Smooth muscle cell of the brain vasculature (primary cell): ENCODE measurements at places on chromosomes 2 and 18.

DNA sequence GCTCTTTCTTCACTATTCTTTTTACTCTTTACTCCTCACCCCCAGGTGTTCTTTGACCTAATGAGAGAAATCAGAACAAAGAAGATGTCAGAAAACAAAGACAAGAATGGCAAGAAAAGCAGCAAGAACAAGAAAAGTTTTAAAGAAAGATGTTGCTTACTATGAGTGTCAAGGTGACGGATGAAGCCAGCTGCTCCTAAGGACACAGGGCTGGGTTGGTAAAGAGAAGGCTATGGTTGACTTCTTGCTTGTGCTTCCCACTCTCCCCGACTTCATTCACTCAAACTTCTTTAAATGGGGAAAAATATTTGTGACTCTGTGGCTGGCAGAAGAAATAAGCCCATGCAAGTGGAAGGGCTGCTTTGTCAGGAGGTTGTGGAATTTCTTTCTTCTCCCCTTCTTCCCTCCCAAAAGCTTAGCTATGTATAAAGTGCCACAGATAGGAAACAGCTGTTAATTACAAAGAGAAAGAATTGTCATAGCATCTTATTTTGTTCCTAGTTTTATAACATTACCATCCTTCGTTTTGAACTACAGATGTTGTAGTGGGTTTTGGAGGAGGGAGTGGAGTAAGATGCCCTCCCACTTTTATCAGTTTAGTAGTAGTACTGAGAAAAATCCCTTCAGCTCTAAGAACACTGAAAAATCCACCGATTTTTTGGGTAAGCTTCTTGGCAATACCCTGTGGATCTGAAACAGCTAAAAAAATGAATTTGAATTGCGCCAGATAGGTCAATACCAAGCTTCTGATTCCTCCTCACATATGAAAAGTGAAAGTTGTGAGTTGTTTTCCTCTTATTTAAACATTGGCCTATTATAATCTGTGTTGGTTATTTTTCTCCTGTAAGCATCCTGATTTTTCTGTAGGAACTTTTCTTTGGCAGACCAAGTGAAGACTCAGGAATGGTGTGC lies 40.7 kb downstream of the RALB start:
- DNase-seq, result no peak

GRCh38 chr18:31610286-31611205 lies 18.9 kb downstream of the TTR start:
- DNase-seq, result no peak

GRCh38 chr2:47160660-47161059 lies 5.6 kb upstream of the STPG4 start:
- no peak for DNase-seq

- no peak for DNase-seq
These were observed 1534.5 kb downstream of the DPP10 start for GRCh38 chr2:115976916-115977315.

DNA sequence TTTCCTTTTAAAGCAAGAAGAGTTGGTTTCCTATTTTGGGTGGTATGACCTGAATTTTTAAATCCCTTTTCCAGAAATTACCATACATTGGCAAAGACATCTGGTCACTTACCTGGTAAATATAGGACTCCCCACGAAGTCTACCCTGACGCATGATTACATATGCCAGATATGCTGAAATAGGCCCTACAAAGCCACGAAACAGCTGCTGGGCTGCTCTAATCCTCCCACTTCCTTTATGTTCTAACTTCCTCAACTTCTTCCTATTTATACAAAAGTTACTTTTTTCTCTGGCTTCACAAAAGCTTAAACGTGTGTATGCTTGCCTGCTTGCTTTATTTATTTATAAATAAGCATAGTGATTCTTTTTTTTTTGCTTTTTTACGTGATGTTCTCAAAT lies 186.0 kb upstream of the EPHA4 start:
- DNase-seq, result no peak

GRCh38 chr2:1723397-1724042 lies 20.8 kb downstream of the PXDN start:
- no peak for DNase-seq

- DNase-seq, result no peak
These were observed 393 bp downstream of the IL1R1 start for GRCh38 chr2:102142829-102143449.

- DNase-seq, result no peak
These were observed 50.3 kb downstream of the ARL4C start for GRCh38 chr2:234446404-234447076.

DNA sequence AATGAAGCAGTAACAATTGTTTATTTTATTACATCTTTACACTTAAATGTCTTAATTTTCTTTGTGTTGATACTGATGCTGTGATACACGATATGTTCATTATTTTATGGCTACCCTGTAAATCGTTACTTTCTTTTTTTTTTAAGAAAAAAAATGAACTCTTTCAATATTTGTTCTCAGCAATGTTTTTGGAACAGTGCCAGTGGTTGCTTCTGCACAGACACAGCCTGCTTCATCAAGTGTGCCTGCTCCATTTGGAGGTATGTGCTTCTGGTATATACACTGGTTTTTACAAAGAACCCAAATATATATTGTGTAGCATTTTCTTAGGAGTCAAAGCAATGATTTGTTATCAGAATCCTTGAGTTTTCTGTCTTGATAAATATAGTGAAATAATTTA lies 62.2 kb upstream of the SCYGR2 start:
- DNase-seq, result peak; percentile 3

- DNase-seq, result no peak
These were observed 1.8 kb upstream of the RFX8 start for GRCh38 chr2:101476605-101477208.

DNA sequence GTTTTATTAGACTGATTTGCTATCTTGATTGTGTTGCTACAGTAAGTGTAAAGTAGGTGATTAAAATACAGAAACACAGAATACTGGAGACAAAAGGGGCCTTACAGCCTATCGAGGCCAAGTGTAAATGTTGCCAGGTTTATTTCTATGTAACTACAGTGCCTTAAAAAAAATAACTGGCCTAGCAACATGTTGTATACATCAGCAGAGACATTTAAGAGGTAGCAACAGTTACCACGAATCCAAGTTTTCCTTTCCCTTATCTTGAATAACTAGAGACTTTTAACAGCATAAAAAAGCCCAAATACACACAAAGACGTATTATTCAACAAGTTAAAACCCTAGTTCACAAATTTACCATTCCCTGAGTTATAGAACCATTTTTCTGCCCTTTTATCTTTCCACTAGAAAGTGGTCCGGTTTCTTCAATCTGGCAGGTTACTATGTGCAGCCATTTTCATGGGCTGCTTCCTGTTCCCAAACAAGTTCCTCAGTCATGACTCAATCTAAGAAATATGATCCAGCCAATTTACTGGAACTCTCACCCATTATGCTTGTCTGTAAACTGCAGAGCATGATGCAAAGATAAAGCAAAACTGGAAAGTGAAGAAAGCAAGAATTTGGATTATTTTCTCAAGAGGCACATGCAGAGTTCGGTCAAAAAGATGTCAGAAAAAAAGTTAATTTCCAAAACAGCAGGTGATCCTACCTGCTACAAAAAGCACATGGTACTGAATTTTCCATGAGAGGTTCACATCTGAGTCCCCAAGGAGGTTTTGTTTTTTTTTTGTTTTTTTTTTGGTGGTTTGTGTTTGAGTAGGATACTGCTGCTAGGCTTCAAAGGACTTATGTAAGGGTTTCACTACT lies 22.2 kb downstream of the NFE2L2 start:
- peak; percentile 70 for DNase-seq

DNA sequence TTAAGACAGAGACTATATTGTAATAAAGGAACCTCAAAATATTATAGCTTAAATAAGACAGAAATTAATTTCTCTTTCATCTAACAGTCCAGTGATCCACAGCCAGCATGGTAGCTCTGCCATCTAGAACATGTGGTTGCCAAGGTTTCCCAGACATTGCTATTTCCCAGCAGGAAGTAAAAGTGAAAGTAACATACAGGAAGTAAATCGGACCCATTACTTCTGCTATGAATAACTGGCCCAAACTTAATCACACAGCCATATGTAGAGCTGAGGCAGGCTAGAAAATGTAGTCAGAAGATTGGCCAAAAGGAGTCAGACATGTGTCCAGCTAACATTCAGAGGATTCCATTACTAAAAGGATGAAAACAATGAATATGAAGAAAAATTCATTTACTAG lies 71.0 kb downstream of the NOL4 start:
- no peak for DNase-seq

- DNase-seq, result no peak
These were observed 105.9 kb upstream of the SIX2 start for GRCh38 chr2:45115181-45115580.

DNA sequence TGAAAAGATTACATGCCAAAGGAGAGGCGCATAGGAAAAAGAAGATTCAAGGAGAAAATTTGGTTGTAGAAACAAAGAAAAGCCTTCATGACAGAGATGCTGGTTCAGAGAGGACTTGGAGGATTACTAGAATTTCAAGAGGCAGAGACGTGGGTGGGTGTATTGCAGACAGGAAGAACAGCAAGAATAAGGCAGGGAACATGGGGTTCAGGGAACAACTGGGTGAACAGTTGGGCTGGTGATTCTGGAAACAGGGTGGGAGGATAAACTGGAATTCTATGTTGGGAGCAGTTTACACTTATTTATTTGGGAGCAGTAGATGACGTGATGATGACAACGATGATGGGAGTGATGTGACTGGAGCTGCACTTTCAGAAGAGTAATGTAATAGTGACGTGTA lies 18.4 kb upstream of the GMCL1 start:
- no peak for DNase-seq

- no peak for DNase-seq
These were observed 344.9 kb downstream of the TDRD15 start for GRCh38 chr2:21468624-21469023.

DNA sequence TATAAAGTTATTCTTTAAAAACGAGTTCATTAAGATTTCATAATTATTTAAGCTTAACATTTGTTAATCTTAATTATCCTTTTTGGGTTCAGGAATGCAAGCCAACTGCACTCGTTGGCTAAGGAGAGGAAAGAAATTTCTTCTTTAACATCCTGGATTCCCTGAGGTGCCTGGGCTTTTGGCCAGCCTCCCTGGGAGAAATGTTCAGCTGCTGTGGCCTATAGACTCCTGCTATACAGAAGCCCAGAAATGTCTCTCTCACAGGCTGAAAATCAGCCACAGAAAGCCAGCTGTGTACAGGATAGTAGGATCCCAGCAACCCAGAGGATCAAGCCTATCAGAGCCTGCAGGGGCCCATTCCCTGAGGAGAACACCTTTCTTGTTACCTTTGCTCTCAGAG lies 430.3 kb downstream of the XIRP2 start:
- DNase-seq, result peak; percentile 46

- DNase-seq, result no peak
These were observed 155.0 kb upstream of the OTX1 start for GRCh38 chr2:62895632-62896009.

DNA sequence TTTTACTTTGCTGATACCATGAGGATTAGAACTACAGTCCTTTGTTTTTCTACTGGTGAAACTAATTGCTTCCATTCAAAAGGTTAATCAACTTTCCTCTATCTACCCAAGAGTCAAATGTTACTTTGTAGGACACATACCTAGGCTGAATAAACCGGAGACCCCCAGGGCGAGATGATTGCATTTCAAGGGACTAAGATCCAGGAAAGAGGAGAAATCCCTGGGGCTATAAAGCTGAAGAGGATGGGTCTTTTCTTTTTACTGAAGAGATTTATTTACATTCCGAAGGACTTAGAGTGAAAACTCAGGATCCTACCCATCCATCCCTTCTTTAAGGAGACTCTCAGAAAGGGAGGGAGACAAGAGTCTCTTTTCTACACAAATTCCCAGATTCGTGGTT lies 331.9 kb downstream of the CDH19 start:
- DNase-seq, result no peak

DNA sequence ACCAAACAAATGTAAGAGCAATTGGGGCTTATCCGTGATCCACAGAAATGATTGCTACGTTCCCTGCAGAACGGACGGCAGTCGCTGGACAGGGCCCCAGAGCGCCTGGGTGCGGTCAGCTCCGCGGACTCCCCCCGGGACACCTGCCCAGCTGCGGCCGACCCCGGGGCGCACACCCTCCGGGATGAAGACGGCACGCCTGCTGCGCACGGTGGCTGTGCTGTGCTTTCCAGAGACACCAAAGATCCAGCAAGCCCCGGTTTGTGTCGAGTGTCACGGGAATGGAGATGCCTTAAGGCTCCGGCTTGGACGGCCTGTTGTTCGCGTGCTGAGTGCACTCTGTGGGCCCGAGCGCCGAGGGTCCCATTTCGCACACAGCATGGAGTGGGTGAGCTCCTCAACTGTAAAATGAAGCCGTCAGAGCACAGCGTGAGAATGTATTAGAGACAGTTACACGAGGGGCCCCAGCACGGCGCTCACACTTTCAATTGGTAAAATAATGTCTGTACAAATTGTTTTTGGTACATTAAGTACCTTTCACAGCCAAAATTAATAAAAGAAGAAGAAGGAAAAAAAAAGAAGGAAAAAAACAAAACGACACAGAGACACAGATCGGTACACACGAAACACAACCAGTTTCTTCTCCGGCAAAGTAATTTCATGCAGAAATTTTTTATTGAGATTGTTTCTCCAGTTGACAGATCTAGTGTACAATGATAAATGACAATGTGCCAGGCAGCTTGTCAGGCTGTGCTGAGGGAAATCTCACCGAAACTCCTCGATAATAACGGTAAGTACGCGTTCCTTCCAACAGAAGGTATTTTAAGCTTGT lies 615.8 kb upstream of the SALL3 start:
- DNase-seq, result no peak

DNA sequence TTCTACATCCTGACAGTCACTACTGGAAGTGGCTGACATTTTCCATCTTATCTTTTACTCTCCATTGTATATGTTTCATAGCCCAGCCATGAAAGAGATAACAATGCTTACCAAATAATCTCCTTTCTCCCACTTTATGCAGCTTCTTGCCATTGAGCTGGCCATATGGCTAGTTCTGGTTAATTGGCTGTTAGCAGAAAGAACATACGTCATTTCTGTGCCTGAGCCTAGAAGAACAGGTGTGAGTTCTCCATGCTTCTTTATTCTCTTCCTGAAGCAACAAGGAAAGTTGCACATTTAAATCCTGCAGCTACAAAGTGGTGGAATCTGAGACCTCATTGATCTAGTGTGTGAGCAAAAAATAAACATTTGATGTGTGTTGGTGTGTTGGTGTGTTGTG lies 82.0 kb upstream of the FSHR start:
- DNase-seq, result no peak

- DNase-seq, result no peak
These were observed 359.8 kb downstream of the ALK start for GRCh38 chr2:29561628-29562027.

DNA sequence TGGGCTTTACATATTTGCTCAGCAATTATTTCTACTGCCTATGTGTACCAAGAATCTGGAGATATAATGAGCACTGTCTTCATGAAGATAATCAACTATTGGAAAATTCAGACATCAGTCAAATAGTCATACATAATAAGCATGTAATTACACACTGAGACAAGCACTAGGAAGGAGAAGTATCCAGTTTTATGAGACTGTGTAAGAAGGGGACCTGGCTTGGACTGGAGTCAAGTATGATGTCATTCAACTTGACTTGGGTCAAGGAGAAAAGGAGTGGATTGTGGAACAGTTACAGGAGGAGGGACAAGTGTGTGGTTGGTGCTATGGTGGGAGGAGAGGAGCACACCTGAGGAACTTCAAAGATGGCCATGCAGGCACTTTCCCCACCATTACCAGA lies 419.8 kb upstream of the TRIB2 start:
- DNase-seq, result no peak

- no peak for DNase-seq
These were observed 7.5 kb downstream of the CD207 start for GRCh38 chr2:70828115-70828514.
